ENCODE measurements at places on chromosomes 2 and 18.

GRCh38 chr2:5845798-5846330 is 153.7 kb downstream of the SOX11 start:
- no peak for DNase-seq

DNA sequence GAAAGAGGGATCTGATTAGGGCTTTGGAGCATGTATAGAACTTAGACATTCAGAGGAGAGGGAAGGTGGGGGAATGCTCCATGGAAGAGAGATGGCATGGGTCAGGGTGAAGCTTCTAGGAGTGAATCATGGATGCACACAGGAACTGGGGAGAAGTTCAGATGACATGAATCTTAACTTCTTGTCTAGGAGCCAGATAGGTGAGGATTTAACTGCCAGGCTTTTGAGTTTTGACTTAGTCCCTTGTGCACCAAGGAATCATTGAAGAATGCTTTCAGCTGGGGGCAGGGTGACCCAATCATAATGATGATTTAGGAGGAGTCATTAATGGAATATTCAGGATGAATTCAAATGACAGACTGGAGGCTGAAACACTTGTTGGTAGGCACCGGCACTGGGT is 48.7 kb downstream of the ACYP2 start:
- DNase-seq, result no peak

DNA sequence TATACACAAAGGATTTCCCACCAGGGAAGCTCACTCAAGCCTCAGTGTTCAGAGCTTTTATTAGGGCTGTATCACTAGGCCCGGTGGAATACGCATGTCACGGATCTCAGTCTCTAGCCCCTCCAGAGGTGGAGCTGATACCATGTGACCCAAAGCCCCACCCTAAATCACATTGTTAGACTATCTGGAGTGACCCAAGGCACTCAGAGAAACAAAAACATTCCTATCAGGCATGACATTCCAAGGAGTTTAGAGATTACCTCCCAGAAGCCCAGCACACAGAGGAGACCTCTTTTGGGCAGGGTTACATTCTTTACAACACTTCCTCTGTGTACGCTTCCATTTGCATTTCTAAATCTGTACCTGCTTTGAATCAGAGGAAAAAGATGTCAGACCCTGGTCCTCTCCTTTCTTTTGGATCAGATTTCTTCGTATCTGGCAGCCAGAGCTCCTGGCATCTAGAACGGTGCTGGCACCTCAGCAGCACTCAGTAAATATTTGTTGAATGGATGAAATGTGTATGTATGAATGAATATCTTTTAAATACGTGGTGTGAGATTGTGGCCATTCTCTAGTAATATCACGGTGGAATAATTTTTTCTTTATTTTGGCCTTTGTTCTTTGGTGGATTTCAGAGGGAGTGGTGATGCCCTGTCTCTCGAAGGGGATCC is 37.7 kb upstream of the SMAD2 start:
- no peak for DNase-seq

DNA sequence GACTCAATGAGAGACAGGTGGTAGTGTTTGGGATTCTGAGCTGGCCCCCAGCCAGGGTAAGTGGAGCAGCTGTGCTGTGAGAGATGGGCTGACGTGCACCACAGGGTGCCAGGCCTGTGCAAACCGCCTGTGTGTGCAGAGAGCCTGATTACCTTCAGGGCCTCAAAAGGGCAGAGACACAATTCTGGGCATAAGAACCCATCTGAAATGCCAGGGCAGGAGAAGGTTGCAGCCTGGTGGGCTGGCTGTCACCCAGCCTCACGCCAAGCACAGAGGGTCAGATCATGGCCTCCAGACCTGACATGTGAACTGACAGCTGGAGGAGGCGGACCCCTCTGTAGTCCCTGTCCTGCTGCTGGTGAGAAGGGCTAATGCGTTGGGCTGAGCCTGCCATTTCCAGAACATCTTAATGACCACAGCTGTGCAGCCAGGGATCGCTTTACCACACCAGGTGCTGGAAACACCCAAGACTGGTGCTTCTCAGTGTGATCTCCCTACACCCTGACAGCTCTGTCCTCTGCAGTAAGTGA is 100.9 kb downstream of the ARL4C start:
- DNase-seq, result no peak

- DNase-seq, result peak; percentile 66
Observed at GRCh38 chr18:70781860-70782453, 493.1 kb downstream of the SOCS6 start.

- no peak for DNase-seq
Observed at GRCh38 chr2:228747483-228747882, 523.6 kb downstream of the PID1 start.

GRCh38 chr2:181218401-181218821 is 238.0 kb downstream of the UBE2E3 start:
- DNase-seq, result no peak

DNA sequence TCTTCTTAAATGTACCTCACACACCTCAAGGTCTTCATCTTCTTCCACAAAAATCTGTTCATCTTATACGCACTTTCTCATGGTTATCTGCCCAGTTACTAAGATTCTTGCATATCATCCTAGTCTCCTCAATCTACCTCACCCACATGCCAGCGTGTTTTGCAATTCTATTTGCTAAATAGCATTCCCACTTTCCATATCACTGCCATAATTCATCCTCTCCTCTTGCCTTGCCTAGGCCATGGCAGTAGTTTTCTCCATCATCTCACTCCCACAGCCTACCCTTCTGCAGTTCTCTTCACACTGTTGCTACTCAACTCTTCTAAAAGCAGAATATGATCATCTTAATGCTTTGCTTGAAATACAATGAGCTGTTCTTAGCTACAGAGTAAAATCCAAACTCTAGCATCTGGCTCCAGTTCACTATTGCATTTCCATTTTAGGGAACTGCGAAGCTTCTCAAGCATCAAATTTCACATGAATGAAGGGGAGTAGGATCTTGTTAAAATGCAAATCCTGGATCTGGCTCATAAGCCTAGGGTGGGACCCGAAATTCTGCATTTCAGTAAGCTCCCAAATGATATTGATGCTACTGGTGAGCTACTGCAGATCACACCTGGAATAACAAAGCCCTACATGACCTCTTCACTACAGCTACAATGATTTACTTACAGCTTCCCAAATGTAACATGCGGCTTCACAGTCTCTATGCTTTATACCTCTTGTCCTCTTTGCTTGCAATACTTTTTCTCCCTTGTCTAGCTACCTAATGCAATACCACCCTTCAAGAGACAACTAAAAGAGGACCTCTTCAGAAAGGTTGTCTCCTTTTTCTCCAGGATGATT is 293.9 kb downstream of the SATB2 start:
- DNase-seq, result no peak

GRCh38 chr18:49486606-49486952 is 455 bp downstream of the C18orf32 start:
- no peak for DNase-seq

GRCh38 chr2:194822657-194823056 is 834.4 kb upstream of the SLC39A10 start:
- no peak for DNase-seq

- no peak for DNase-seq
Observed at GRCh38 chr2:84115173-84115857, 343.8 kb downstream of the SUCLG1 start.

- no peak for DNase-seq
Observed at GRCh38 chr18:76948345-76948744, 126.0 kb downstream of the ZNF236 start.

DNA sequence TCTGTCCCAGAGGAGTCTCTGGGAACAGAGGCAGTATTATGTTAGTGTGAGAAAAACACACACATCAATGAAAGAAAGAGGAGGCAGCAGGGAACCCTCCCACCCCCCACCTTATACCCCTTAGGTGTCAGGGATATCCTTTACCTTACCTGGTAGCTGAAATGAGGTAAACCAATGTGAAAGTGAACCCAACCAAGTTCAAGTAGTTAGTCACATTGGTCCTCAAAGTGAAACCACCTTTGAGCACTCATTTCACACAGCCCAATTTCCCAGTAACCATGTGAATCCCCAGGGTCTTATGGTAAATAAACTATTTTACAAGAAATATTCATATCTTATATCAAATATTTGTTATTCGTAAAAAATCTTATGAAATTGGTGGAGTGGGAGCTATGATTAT is 377.8 kb downstream of the LRATD1 start:
- no peak for DNase-seq

DNA sequence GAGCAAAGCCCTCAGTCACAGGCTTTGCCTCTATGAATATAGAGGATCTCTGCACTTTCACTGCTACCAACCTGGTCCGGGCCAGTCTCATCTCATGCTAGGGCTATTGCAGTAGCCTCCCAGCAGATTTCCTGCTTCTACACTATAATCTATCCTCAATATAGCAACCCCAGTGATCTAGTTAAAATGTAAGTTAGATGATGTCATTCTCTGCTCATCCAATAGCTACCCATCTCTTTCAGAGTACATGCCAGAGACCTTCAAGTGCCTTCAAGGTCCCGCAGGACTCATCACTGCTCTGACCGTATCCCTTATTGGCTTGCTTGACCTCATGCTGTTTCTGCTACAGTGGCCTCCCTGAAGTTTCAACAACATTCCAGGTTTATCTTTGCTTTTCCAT is 186.3 kb downstream of the LOXHD1 start:
- no peak for DNase-seq

DNA sequence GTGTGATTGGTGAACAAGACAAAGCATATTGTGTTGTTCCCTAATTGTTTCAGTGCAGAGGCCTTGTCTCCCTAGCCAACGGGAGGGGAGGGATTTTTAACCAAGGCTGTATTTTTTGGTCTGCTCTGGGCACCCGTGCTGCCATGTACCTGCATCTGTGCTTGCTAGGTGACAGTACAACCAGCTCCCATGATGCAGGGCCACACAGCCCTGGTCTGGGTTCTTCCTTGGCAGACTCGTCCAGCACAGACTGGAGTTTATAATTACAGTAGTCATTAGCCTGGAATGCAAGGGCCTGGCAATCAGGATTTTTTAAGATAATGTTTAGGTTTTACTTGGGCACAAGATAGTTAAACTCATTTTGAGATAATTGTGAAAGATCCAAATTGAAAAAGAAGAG is 36.4 kb downstream of the TCF7L1 start:
- DNase-seq, result no peak

GRCh38 chr2:47264143-47264542 is 109.0 kb upstream of the STPG4 start:
- no peak for DNase-seq

- DNase-seq, result no peak
Observed at GRCh38 chr2:211875488-211875887, 663.1 kb downstream of the ERBB4 start.

DNA sequence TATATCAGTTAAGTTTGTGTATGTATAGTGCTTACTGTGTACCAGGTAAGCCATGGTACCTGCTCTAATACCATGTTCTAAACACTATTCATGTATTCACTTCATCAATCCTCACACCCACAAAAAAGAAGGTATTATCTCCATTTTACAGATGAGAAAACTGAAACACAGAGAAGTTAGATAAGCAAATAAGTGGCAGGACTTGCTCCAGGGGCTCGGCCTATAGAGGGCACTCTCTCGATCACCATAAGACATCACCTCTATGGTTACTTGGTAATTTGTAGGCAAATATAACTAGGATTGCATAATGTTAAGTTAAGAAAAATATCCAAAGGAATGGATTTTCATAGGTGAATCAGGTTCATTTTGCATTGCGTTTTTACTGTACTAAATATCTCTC is 118.1 kb upstream of the FN1 start:
- no peak for DNase-seq

GRCh38 chr18:59932401-59932800 is 32.6 kb downstream of the PMAIP1 start:
- no peak for DNase-seq

DNA sequence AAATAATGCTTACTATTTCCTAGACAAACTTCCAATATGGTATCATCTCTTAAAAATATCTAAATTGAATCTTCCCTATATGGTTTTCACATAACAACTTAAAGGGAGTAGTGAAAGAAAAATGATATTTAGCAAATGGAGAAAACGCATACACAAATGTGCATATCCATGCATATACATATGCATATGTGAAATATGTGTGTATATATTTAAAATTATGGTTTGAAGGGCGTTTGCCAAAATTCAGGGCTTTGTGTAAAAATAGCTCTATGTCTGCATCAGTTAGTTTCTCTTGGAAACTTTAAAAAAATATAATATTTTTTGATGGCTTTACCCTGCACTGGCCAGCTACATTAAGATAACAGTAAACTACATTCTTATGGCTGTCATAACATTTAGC is 986.7 kb downstream of the BCL11A start:
- no peak for DNase-seq

- DNase-seq, result no peak
Observed at GRCh38 chr2:46956981-46957531, 41.5 kb upstream of the MCFD2 start.

GRCh38 chr2:68717305-68717661 is 17.3 kb upstream of the ARHGAP25 start:
- no peak for DNase-seq

DNA sequence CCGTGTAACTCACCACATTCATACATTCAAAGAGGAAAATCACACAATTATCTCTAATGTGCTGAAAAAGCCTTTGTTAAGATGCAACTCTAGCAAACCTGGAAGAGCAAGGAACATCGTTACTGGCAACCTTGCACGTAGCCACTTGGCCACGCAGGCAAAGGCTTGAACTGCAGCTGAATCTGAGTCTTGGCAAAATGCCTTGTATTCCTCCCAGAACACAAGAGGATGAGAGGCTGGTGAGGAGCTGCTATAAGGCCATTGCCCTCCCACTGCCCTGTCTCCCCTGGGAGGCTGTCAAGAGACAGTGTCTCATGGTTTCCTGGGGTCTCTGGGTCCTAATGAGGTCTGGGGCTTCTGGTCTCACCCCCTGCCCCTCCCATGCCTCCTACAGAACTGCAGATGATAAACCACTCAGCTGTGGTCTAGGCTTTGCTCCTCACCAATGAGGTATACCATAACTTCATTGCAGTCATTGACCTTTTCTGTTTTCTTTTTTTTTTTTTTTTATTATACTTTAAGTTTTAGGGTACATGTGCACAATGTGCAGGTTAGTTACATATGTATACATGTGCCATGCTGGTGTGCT is 141.4 kb downstream of the SPP2 start:
- DNase-seq, result no peak

- no peak for DNase-seq
Observed at GRCh38 chr2:190635781-190636180, 13.1 kb upstream of the NAB1 start.

- no peak for DNase-seq
Observed at GRCh38 chr2:193580176-193580950, 1385.6 kb upstream of the TMEFF2 start.

Data from CD8-positive, alpha-beta T cell (primary cell).